ENCODE measurements at places on chromosomes 13 and 19. TPM values are rescaled to one million over a fixed set of nuclear protein-coding genes. Genes with fewer than 3 reads are reported as not detected.

Gene CEACAM6
- total RNA-seq, result not detected

Gene SH2D3A
- total RNA-seq, result not detected

Gene ZNF223
- total RNA-seq, result 6.5 TPM

Gene PLD3
- total RNA-seq, result 179 TPM

Gene IGFL2
- 0.09 TPM for total RNA-seq

Gene GRIN3B
- 0.74 TPM for total RNA-seq

Gene ZNF221
- total RNA-seq, result 8.7 TPM
